ENCODE measurements at places on chromosomes 11 and 22.

GRCh38 chr22:46491946-46492345 lies 45.5 kb downstream of the CELSR1 start:
- DNase-seq, result no peak

- DNase-seq, result no peak
Measured at GRCh38 chr11:87120937-87121336, 83.2 kb downstream of the TMEM135 start.

DNA sequence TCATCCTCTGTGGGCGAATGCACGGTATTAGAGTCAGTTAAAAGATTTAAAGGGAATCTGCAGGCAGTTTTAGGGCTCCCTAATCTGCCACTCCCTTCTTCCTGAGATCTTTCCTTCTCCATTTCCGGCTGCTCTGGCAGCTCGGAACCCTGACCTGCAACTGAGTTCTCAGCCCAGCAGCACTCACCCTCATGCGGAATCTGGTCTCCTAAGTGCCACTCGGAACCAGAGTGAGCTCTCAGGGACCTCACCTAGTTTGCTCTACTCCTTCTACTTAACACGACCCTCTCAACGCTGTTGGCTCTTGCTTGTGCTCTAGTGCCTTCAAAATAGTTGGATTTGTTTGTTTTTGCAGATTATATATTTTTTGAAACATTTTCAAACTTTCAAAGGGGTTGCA lies 19.3 kb upstream of the IL10RA start:
- no peak for DNase-seq

- no peak for DNase-seq
Measured at GRCh38 chr11:68337399-68337835, 25.0 kb downstream of the LRP5 start.

DNA sequence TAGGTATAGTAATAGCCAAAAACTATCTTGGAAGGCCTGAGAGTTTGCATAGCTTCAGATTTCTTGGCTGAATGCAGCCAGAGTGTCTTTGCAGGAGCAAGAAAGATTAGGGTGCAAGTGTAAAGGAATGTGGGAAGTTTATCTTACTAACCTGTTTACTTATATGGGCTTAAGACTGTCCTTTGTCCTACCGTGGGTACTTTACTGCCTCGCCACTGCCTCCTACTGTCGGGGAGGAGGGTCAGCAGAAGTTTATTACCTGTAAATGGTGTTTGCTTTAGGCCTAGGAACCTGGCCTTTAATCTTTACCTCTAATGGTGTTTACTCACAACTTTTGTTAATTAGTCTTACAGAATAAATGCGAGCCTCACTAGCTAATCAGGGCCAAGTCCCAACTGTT lies 633.8 kb downstream of the DLG2 start:
- DNase-seq, result no peak

DNA sequence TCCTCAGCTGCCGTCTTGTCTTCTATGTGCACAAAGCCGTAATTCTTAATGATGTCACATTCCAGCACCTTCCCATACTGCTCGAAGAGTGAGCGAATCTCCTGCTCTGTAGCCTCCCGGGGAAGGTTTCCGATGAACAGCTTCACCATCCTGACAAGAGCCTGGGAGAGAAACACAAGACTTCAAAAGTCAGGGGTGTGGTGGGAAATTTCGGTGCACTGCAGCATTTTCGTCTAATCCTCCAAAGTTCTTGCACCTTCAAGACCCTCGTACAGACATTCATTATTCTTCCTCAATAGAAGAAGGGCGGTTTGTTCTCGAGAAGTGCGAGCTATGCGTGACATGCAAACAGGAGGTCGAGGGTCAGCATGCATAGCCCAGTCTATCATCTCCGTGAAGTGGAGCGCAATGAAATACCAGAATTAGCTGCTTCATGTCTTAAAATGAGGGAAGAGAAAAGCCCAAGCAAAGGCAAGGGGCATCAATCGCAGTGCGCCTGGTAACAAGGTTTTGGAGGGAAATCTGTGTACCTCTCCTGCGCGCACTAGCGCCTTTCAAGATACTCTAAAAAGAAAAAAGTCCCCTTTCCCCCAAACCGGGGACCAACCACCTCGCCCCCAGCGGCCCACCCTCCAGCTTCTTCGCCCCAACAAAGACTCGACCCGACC lies 622 bp downstream of the RBM4B start:
- DNase-seq, result no peak

DNA sequence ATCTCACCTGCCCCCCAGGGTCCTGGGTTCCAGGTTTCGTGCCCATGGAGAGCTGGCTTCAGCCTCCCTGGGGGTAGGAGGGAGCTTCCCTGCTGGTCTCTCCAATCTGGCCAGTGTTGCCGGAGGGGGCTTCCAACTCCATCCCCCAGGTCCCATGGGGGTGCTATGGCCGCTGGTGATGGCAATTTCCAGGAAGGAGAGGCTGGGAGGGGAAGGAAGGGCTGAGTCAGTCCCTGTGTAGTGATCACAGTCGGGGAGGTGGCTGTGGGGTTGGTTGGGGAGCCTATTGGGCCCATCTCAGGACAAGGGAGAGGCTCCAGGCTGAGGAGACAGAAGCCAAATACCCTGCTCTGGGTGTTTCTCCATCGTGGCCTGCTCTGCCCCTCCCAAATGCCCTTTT lies 5.7 kb upstream of the CDC42EP2 start:
- DNase-seq, result no peak

DNA sequence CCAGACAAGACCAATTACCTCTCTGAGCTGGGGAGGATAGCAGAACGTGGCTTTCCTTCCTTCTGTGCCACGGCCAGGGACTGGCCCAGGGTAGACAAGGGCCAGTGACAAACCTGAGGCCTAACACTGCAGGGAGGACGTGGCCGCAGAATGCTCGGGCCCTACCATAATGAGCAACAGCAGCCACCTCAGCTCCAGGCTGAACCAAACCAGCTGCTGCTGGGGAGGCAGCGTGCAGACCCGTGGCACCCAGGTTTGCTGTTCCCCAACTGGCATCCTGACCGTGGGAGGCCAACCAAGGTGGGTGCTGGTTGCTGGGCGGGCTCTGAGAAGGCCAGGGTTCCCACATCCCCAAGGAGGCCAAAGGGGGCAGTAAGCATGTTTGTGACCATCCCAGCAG lies 83.0 kb downstream of the MORC2 start:
- DNase-seq, result no peak

DNA sequence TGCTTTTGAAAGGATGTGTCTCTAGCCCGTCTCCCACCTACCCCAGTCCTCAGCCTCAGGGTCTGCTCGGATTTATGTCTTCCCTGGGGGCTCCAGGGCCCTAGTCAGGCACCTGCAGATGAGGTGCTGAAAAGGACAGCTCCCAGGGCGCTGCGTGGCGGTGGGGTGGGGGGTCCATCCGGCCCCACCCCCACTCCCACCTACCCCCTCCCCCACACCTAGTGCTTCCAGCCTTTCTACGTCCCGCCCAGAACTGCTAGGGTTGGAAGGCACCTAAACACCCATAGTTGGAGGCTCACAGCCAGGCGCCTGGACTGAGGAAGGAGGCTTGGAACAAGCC lies 1.4 kb upstream of the ROBO3 start:
- no peak for DNase-seq

DNA sequence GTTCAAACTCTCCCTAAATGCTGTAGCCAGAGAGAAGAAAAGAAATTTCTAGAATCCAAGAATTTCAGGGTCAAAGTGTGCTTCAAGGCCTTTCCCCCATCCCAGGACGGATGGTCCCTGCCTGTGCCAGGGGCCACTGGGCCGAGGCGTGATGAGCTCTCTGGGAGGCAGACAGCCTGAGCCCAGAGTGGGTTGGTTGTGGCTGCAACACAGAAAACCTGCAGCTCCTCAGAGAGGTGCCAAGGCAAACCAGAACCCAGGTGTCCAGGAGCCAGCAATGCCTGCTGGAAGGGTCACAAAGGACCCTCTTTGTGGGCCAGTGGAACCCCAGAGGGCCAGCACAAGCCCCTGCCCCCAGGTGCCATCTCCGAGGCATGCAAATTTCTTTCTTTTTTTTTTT lies 2.6 kb upstream of the APOL6 start:
- DNase-seq, result no peak

DNA sequence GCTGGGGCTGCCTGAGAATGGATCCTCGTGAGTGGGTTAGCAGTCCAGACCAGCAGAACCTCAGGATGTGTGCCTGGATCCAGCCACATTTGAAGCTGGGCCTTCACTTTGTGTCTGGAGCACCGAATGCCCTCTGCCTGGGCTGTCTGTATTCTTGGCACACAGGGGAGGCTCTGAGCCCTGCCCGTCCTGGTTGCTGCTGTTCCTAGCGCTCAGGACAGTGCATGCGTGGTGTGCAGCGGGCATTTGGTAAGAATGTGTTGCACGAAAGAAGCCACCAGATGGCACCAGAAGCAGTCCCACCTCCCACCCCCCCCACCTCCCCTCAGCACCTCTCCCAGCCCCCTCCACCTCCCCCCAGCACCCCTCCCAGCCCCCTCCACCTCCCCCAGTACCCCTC lies 4.1 kb upstream of the MAPK11 start:
- DNase-seq, result no peak

- no peak for DNase-seq
Measured at GRCh38 chr22:47063606-47064005, 301.2 kb downstream of the TBC1D22A start.

DNA sequence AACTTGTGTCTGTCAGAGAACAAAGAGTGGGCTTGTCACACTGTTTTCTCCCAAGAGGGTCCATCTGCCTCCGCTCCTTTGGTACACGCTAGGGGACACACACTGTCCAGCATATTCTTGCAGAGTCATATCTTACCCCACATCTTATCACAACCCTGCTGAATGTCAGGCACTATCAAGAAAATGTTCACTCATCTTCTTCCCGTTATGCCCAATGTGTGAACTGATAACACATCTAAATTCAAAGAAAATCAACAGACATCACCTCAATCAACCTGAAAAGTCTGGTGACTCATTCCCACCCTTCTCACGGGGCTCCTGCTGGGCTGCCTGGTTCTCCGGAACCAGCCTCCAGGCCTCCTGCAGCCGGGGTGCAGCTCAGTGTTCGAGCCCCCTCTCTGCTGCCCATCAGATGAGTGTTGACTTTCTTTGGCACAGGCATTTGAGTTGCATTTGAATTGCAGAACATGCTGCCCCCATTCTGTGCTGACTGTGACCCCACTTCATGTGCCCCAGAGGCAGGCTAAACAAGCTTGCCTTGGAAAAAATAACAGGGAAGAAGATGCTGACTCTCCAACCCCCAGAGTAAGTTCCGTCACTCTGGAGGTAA lies 19.4 kb downstream of the GRAP2 start:
- DNase-seq, result no peak

GRCh38 chr22:25626624-25626990 lies 62.1 kb downstream of the GRK3 start:
- DNase-seq, result no peak

DNA sequence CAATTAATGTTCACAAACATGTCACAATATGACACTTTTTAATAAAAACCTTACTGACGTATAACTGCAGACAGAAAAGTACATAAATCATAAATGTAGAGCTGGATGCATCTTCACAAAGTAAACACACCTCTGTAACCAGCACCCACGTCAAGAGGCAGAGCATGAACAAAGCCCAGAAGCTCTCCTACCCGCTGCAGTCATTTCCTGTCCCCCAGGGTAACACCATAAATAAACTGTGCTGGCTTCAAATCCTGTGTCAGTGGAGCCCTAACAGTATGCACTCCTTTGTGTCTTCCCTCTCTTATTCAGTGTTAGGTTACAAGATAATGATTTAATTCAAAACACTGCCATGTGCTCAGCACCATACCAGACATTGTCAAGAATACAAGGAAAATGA lies 5.7 kb downstream of the SYT13 start:
- DNase-seq, result no peak

GRCh38 chr22:17149076-17149815 lies 9.8 kb downstream of the HDHD5 start:
- no peak for DNase-seq

DNA sequence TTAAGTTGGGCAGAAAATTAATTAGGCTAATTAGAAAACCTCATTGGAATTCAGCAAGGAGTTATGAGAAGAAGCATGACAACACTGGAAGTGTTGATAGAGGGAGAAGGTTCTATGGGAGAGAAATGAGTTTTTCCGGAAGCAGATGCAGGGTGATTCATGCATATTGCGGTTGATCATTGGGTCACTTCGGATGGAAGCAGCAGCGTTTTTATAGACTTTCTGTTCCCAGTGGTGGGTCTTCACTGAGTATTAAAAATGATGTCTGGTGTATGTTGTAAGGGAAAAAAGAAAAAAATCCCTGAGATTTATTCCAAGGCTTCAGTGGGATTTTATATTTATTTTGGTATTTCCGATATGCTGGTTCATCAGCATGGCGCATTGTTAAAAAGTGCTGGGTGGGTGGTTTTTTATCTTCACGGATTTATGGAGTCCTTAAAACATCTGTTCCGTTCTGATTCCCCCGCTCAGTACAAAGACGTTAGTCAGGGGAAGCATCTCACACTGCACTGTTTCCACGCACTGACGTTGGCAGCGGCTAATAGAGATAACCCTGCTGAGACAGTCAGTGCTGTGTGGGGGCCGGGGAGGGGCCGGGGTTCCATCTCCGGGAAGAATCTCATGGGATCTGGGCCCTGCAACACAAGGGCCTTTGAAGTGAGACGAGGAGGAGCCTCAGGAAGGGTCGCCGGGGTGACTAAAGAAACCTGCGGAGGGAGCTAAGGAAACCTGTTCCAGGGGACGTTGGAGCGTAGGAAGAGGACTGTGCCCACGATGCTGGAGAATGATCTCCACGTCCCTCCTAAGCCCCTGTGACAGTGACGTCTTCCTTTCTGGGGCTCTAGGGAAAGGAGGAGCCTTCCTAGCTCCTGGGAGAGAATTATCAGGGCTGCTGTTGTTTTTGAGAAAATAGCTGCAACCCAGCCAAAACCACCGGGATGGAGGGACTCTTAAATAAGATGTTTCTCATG lies 390.0 kb downstream of the NTM start:
- DNase-seq, result no peak

DNA sequence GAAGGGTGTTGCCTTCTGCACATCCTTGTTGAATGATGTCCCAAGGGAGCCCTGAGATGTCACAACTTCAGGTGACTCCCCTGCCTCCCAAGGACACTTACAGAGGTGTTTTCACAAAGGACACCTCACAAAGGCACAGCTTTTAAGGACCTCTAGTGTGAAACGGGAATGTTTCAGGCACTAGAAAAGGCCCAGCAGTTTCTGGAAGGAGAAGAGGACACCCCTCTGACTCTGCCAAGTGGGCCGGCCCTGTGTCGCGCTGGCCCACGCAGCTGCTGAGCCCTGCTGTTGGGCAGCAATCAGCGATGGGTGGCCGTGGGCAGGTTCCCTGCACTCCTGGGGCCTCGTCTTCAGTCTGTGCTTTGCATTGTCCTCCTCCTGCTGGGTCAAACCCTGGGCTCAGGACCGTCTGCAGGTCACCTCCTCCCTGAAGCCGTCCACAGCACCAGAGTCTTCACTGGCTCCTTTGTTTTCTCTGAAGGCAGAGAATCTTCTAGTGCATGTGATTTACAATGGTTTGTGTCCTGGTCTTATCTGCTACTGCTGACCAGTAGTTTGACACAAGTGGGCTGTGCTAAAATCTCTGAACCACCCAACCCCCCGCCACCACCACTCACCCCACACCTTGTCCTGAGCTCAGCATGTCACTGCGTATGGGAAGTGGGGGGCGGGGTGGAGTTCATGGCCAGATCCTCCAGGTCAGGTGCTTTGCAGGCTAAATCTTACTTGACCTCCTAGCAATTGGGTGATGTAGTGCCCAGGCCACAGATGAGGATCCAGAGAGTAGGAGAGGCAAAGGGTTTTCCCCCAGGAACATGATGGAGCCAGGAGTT lies 3.2 kb downstream of the LINC01488 start:
- no peak for DNase-seq

All from stimulated activated CD4-positive, alpha-beta T cell treated with anti-CD3 and anti-CD28 coated beads, Interleukin-12 subunit alpha, Interleukin-12 subunit beta, amount 100 ng/mL, for 24 hours (primary cell).